ENCODE measurements at places on chromosomes 7 and 10.

DNA sequence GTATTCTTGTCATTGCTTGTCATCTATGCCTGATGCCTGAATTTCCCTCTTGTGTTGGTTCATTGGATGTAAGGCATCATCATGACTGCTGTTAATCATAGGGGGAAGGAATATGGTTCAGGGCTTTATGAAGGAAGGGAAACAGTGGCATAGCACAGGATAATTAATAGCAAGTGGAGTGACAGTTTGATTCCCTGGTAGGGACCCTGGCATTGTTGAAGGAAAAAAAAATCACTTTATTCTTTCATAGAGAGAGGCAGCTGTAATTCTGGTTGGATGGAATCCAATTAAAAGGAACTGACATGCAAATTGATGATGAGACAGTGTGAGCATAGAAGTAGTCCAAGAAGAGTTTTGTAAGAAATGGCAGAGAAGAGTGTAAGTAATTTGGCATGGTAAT lies 121.4 kb downstream of the AUTS2 start:
- DNase-seq = no peak

GRCh38 chr10:71719464-71720201 lies at the start of gene C10orf105:
Gene C10orf105 (minus strand): TSS chr10:71719778. CDS start chr10:71716337, 3,441 bp downstream.
- DNase-seq = no peak

- no peak for DNase-seq
Observed at GRCh38 chr7:137847568-137848050, 835 bp upstream of the DGKI start.

DNA sequence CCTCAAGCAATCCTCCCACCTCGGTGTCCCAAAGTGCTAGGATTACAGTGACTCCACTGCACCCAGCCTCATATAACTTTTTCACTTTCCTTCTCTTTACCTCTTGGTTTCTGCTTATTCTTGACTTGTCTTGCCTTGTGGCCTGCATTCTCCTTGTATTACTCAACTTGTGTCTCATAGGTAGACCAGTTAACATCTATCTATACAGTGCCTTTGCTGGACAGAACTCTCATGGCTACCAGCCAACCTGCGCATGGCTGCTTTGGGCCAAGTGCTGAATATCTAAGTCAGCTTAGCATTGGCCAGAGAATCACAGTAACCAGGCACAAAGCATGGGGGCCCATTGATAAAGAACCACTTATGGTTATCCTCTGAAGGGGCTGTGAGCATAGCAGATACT lies 42.6 kb upstream of the ZNRF2 start:
- no peak for DNase-seq

- peak; percentile 24 for DNase-seq
Observed at GRCh38 chr10:71964098-71964742, at the start of gene CHST3. Gene CHST3 (plus strand): TSS chr10:71964395. CDS start chr10:72005843, 41,448 bp downstream.

DNA sequence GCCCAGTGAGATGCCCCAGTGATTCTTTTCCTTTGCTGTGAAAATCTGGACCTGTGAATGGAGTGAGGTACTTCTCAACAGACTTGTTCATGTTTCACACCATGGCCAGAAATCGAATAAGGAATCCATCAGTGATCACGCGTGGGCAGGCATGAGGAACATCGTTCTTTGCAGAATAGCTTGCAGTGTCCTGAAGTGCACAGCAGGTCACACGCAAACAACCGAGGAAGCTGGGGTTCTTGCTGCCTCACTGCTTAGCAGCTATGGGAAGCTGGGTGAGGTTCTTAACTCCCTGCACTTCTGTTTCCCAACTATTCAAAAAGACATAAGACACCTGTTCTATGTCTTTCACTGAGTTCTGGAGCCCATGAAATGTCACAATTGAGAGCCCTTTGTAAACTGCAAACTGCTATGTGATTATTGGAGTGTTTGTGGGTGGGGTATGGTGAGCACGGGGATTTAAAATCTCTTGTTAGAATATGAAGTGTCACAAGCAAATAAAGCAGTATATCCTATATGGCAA lies 253.4 kb downstream of the KIAA1217 start:
- DNase-seq = no peak

DNA sequence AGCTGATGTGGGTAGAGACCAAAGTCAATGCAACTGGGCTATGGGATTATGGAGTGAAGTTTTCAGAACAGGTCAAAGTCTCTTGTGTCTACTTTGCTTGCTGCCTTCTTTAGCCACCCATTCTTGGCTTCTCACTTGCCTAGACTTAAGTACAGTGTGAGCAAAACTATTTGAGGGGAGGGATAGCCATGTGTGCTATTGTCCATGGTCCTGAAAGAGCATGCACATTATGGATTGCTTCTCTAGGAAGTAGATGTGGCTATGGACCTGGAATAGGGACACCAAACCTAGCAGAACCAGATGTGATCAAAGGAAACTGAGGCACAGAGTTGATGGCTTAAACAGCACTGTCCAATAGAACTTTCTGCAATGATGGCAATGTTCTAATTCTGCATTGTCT lies 81.9 kb upstream of the ZNF800 start:
- DNase-seq = no peak

DNA sequence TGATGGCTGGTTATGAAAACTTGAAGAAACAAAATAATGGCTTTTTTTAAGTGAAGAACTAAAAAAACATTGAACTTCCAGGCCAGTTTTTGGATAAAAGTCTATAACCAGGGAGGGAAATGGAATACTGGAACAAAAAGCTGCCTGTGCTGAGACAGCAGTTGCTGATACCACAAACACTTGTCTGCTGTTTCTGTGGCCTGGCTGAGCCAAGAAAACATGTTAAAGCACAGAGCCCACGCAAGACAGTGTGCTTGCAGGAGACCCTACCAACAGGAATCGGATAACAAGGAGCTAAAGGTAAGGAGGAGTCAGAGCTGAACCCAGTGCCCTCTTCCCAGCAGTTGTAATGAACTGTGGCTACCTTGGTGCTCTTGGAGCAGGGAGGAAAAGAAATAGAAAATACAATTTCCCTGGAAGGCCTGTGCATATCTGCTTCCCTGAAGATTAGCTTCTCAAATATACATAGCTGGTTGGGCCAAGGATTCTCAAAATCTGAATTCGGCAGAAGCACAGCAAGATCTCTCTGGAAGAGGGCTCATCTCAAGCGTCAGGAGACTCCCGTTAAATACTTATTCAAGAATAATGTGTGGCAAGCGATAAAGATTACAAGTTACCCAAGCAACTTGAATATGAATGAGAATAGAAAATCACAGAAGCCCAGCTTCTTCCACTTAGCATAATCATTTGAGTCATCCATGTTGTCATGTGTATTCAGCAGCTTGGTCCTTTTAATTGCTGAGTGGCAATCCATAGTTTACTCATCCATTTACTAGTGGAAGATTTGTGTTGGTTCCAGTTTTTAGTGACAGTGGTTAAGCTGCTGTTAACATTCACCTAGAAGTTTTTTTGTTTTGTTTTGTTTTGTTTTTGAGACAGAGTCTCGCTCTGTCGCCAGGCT lies 87.6 kb downstream of the NOD1 start:
- no peak for DNase-seq

DNA sequence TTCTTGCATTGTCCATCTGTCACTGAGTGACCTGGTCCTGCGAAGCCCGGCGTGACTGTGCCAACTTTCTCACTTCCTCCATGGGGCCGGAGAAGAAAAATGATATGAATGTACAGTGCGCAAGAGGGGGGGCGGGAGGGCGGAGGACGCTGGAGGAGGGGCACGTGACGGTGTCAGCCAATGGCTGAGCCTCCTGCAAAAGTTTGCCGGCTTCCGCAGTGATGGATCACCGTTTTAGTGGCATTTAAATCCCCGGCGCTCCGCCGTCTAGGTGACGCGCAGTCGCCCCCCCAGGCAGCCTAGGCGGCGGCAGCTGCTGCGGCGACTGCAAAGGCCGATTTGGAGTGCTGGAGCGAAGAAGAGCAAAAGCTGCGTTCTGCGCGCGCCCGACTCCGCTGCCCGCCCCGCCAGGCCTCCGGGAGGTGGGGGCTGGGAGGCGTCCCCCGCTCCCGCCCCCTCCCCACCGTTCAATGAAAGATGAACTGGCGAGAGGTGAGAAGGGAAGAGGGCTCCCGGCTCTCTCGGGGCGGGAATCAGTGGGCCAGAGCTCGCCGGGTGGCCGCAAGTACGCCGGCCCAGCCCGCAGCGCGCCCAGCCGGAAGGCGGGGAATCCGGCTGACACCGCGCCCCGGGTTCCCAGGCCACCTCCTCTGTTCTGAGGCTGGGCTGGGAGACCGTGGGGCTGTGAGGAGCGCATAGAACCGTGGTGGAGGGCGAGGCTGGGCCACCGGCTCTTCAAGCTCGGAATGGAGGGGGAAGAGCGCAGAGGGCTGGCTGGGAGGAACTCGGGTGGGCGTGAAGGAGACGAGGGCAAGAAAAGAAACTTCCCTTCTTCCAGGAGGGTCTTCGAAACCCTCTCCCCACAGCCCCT lies at the start of gene HOXA1:
Gene HOXA1, minus strand, starts transcription at position 104 of the 871 bp plus-strand sequence. Its CDS starts 88 bp downstream, at position 16.
- DNase-seq = peak; percentile 75

DNA sequence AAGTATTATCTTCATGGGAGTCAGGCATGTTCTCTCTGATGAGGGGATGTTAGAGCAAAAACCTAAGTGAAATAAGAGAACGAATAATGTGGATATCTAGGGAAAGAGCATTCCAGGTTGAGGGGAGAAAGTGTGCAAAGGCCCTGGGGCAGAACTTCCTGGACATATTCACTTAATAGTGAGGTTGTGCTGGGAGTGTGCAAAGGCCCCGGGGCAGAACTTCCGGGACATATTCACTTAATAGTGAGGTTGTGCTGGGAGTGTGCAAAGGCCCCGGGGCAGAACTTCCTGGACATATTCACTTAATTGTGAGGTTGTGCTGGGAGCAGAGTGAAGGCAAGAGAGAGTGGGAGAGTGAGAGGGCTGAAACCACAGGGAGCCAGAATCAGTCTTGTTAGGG lies 11.8 kb downstream of the PON1 start:
- no peak for DNase-seq

- peak; percentile 56 for DNase-seq
Observed at GRCh38 chr10:123583639-123584418, 82.3 kb upstream of the GPR26 start.

DNA sequence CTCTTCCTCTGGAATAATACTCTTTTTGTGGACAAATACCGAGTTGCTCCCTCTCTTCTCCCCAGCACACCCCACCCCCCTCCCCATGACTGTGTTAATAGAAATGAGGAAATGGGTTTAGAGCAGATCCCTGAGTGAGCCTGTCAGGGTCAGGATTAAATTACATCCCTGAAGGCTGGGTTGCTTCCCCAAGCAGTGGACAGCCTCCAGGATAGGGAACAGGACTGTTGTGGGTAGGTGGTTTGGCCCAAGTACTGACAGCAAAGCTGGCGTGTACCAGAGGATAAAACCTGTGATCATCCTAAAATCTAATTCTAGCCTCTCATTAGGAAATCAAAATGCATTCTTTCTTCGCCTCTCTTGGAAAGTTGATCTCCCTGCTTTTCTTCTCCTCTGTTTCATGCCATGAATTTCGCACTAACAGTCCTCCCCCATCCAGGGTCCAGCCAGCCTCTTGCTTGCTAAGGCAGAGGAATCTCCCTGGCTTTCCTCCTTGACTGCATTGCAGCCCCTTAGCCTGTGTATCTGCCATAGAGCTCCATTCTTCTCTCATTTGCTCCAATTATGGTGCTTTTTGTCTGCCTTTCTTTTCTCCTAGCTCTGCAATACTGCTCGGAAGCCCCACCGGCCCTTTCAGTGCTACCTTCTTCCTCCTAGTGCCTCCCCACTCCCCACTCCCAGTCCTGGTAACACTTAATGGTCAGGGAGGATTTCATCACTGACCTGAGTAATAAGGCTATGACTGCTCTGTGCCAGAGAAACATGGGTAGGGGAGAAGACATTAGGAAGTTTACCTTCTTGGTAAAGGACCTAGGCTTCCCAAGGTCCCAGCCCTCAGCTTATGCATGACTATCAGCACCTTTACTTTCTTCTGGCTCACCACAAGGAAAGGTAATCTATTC lies 8.4 kb downstream of the LRRC4 start:
- DNase-seq = no peak

DNA sequence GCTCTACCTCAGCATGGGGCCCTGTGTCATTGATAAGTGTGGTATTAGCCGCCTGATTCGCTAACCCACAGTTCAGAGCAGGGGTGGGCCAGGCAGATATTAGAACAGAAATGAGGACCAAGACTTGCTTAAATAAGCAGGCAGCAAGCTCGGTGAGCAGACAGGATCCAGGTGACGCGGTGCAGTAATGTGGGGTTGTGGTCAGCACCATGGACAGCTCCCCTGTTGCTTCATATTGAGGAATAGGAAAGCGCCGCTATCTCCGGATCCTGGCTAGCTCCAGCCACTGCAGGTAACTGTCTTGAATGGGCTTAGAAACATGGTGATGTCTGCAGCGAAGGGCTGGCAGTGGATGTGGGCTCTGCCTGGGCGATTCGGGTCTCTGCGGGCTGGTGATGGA lies 51.3 kb upstream of the GPR26 start:
- DNase-seq = peak; percentile 44

- DNase-seq = no peak
Observed at GRCh38 chr10:44417761-44418160, 32.9 kb upstream of the CXCL12 start.

- DNase-seq = no peak
Observed at GRCh38 chr10:126508535-126509040, 120.3 kb upstream of the ADAM12 start.

DNA sequence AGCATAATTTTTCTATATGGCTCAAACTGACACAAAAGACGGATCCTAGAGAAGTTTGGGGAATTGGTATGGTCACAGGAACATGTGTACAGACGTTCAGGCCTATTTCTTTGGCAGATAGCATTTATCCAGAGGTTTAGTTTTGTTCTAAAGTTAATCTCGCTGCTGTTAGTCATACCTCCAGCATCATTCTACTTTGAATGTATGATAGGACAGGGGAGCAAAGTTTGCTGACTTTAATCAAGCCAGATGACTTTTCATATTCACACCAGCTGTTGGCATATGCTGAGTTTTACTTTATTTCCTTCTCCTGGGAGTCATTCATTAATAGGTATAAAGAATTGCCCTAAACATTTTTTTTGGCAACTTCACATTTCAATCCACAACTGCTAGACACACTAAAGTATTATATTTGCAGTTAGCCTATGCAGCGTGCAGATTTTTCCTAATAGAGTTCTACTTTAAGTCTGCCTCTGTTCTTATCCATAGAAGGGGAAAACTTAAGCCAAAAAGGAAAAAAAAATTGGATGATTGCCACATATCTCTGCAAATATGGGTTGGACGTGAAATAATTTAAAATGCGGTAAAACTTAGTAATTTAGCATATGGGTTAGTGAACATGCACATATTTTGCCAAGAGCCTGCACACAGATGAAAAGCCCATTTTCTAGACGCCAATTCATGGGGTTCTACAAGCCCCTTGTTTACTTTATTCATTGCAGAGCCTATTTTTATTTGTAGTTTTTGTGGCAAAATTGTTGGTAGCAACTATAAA lies 213.1 kb downstream of the C7orf25 start:
- no peak for DNase-seq

GRCh38 chr7:55304018-55304762 lies 60.9 kb upstream of the LANCL2 start:
- DNase-seq = no peak

- no peak for DNase-seq
Observed at GRCh38 chr10:131909929-131910328, 9.1 kb downstream of the PPP2R2D start.

- peak; percentile 40 for DNase-seq
Observed at GRCh38 chr10:5840314-5841307, 27.4 kb upstream of the GDI2 start.

DNA sequence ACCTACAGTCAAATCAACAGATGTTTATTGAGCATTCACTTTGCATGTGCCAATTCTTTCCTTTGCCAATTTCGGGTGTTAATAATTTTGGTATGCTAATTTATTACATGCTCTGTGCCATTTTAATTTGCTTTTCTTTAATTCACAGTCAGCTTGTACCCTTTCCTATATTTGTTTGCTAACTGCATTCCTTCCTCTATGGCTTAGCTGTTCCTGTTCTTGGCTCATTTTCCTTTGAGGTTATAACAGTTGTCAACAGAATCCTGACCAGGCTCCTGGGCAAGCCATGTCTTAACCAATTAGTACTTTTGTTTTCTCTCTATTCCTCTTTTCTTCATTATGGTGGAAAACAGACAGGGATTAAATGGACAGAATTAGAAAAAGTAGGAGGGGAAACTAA lies 73.6 kb upstream of the RPA3 start:
- DNase-seq = no peak
